Mammary microvascular endothelial cell (primary cell): ENCODE measurements at places on chromosomes 12 and 14. TPM values are rescaled to one million over a fixed set of nuclear protein-coding genes. Genes with fewer than 3 reads are reported as not detected.

The CISTR gene
- total RNA-seq = not detected in 2 replicates

The MNAT1 gene
- 43.4 and 51.6 TPM in 2 replicates for total RNA-seq

The FZD10 gene
- not detected in 2 replicates for total RNA-seq

The NUAK1 gene
- 60.5 and 61.3 TPM in 2 replicates for total RNA-seq

The LGR5 gene
- total RNA-seq = not detected in 2 replicates

The VSIG10 gene
- total RNA-seq = 24.5 and 39.0 TPM in 2 replicates

The RNASE1 gene
- total RNA-seq = 182 and 221 TPM in 2 replicates

The FAM181A gene
- not detected in 2 replicates for total RNA-seq

The KRT72 gene
- not detected in 2 replicates for total RNA-seq

The NTF3 gene
- 0.13 TPM in 1 of 2 replicates, not detected in the other for total RNA-seq

The KRT6C gene
- total RNA-seq = not detected in 2 replicates

The SPTB gene
- total RNA-seq = not detected in 2 replicates

The SIVA1 gene
- total RNA-seq = 357 and 399 TPM in 2 replicates

The LRCOL1 gene
- not detected in 2 replicates for total RNA-seq

The ARHGEF25 gene
- 0.07 and 0.15 TPM in 2 replicates for total RNA-seq

The ASPG gene
- total RNA-seq = not detected in 2 replicates

The ERBB3 gene
- not detected in 2 replicates for total RNA-seq

The DIO3 gene
- not detected in 2 replicates for total RNA-seq

The FAM222A gene
- 1.0 and 1.1 TPM in 2 replicates for total RNA-seq

The KCNK10 gene
- not detected in 2 replicates for total RNA-seq

The KLRK1 gene
- not detected in 2 replicates for total RNA-seq

The ASB2 gene
- total RNA-seq = 0.10 TPM in 1 of 2 replicates, not detected in the other

The AQP6 gene
- total RNA-seq = not detected in 2 replicates

The IL31 gene
- not detected in 2 replicates for total RNA-seq

The PTCSC3 gene
- total RNA-seq = not detected in 2 replicates

The KRT79 gene
- total RNA-seq = not detected in 2 replicates

The ABCC9 gene
- 0.05 and 0.07 TPM in 2 replicates for total RNA-seq
